MCF 10A (cell line): ENCODE measurements at places on chromosomes 1 and 21. TPM values are rescaled to one million over a fixed set of nuclear protein-coding genes. Genes with fewer than 3 reads are reported as not detected.

DNA sequence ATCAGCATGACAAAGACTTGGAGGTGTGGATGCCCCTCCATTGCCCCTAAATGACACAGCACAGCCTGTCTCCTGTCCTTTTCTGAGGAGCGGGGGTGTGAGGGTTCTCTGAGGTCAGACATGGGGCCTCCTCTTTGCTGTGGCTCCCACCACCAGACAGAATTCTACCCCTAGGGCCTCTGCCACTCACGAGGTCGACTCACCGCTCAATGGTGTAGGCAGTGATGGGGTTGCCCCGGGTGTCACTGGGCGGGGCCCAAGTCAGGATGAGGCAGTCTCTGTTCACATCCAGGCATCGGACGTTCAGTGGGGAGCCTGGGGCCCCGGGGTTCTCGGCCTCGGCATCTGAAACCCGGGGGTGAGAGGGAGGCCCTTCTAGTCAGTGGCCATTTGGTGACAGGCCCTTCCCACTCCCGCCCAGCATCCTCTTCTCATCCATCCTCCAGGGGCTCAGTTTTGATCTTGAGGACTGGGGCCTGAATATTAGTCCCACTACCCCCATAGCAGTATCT, 19.9 kb downstream of the MYOM3 start:
- peaks cover 6% of the 10 kb centered on the region for H3K4me1 ChIP-seq
- H3K27ac ChIP-seq: no peak overlapping the region
- DNase-seq: no peak
- peaks cover 6% of the 10 kb centered on the region for H3K36me3 ChIP-seq
- H3K4me3 ChIP-seq: no peak overlapping the region

SUMO3 gene
- total RNA-seq: 59.5 and 62.3 TPM in 2 replicates

SUCO gene
- 47.9 and 54.3 TPM in 2 replicates for total RNA-seq

DNA sequence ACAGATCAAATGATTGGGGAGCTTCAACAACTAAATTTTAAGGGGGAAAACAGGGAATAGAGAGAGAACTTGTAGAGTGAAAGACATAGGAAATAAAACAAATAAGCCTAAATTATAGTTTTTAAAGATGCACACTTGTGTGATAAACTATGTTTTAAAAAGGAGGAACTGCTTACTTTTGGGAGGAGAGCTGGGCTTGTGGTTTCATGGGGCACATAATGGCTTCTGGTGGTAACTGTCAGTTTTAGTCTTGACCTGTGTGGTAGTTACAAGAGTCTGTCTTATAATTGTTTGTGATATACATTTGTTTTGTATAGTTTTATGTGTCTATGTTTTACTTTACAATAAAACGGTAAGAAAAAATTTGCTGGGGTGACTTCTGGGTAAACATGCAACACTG, 165.3 kb downstream of the COL24A1 start:
- H3K27me3 ChIP-seq: peaks cover 61% of the 10 kb centered on the region
- DNase-seq: no peak

GUCA2B gene
- not detected in 2 replicates for total RNA-seq

DNA sequence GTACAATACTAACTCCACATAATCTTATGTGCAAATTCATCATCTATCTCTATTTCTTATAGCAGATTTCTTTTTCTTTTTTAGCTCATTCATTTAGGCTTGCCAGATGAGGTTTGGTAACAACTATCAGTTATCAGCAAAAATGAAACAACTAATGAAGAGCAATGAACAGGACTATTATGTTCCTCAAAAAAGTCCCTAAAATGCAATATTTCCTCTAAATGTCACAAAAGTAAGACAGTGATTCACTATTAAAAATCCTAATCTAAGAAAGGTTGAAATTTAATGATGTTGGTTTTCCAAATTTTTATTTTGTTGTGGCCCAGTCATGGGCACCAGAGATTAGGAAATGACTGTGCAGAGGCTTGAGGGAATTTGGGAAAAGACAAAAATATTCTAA, 135.3 kb downstream of the PPIAL4G start:
- H3K27ac ChIP-seq: no peak overlapping the region
- no peak for DNase-seq

DNA sequence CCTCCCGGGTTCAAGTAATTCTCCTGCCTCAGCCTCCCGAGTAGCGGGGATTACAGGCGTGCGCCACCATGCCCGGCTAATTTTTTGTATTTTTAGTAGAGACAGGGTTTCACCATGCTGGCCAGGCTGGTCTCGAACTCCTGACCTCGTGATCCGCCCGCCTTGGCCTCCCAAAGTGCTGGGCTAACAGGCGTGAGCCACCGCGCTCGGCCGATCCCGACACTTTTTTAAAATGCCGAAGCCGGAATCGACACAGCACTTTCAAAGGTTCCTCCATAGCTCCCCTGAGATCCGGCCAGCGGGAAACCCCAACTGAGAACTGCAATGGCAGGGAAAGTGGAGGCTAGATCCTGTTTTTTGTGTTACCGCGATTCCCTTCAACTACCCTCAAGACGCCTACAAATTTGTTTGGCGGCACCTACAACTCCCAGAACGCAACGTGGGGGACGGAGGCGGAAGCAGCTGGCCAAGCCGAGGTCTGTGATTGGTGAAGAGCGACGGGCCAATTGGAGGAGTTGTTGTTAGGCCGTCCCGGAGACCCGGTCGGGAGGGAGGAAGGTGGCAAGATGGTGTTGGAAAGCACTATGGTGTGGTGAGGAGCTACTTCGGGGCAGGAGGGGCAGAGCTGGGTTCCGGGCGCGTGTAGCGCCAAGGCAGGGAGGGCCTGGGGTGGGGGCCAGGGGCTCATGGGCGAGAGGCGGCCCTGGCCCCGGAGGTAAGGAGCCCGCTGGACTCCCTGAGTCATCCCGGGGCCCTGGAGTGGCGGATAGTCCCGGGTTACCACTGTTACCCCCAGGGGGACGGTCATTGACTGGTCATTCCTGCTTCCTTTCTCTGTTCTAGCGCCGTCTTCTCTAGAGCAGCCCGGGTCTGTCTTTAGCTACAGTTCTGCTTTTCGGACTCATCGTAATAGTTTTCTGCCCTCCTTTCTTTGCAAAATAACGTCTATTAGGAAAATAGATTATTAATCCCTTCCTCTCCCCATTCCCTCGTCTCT, at the start of gene PSMD4:
Gene PSMD4 (plus strand): TSS at position 518 of the 997 bp plus-strand sequence. CDS start 49 bp downstream, at position 567.
- H3K36me3 ChIP-seq: peaks cover 39% of the 10 kb centered on the region
- H3K4me1 ChIP-seq: peaks cover 24% of the 10 kb centered on the region
- H3K27me3 ChIP-seq: no peaks in the 10 kb centered on the region
- peak within 1 kb of the TSS; percentile 79 for H3K4me3 ChIP-seq
- peak within 1 kb of the TSS; percentile 98 for H3K27ac ChIP-seq

COL24A1 gene
- total RNA-seq: not detected in 2 replicates

DNA sequence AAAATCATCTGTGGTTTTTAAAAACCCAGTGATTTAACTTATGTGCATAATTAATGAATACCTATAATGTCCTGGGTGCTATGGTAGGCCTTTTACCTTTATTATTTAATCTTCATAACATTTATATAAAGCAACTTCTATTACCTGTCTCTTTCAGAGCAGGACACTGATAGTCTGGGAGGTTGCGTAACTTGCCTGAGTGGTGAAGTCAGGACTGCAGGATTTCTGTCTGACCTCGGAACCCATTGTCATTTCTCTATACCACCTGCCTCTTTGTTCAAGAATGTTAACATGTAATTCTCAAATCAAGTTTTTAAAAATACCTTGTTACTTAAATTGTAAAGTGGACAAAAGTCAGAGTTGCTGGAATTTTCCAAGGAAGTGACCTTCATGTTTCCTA, 41.0 kb upstream of the BACH1 start:
- H3K4me1 ChIP-seq: peaks cover 51% of the 10 kb centered on the region
- no peak overlapping the region for H3K4me3 ChIP-seq
- peak; percentile 73 for DNase-seq
- H3K36me3 ChIP-seq: no peaks in the 10 kb centered on the region
- no peaks in the 10 kb centered on the region for H3K27me3 ChIP-seq

FMOD gene
- total RNA-seq: not detected in 2 replicates

DNA sequence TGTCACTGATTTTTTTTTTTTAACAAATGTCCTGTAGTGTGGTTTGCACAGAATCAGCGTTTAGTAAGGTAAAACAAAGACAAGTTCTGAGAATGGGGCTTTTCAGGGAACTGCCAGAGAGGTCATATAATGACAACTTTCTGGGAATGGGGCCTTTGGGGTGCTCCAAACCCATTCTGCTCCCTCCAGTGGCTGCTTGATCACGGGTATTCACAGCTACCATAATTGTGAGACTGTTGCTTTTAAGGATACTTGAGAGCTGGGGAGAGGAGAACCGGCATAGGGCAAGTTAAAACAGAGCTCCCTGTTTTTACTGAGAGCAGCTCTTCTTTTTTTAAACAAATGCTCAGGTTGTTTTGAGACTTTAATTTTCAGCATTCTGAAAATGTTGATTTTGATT, 48.2 kb downstream of the CYP2J2 start:
- no peaks in the 10 kb centered on the region for H3K27me3 ChIP-seq
- no peaks in the 10 kb centered on the region for H3K36me3 ChIP-seq
- DNase-seq: no peak
- H3K4me3 ChIP-seq: no peak overlapping the region
- no peaks in the 10 kb centered on the region for H3K4me1 ChIP-seq

DNA sequence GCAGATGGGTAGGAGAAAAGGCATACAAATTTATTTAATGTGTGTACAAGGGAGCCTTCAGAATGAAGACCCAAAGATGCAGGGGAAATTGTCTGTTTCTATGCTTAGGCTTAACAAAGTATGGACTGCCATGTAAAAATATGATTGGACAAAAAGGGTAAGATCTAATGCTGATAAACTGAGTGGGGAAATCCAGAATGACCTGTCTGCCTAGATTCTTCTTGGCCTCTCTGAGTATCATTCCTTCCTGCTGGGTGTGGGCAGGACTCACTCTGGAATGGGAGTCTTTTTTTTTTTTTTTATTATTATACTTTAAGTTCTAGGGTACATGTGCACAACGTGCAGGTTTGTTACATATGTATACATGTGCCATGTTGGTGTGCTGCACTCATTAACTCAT, 61.0 kb downstream of the IGSF5 start:
- H3K4me3 ChIP-seq: no peak overlapping the region
- no peaks in the 10 kb centered on the region for H3K4me1 ChIP-seq
- no peaks in the 10 kb centered on the region for H3K27me3 ChIP-seq
- no peak for DNase-seq
- H3K36me3 ChIP-seq: no peaks in the 10 kb centered on the region

GLMN gene
- total RNA-seq: 8.6 and 10.1 TPM in 2 replicates

AKR7A3 gene
- 0.40 and 0.69 TPM in 2 replicates for total RNA-seq

GRCh38 chr1:220787069-220787619, 431 bp downstream of the MTARC1 start:
- no peaks in the 10 kb centered on the region for H3K27me3 ChIP-seq
- peak; percentile 46 for DNase-seq
- H3K27ac ChIP-seq: no peak overlapping the region
- H3K36me3 ChIP-seq: no peaks in the 10 kb centered on the region

RAVER2 gene
- 5.3 and 5.9 TPM in 2 replicates for total RNA-seq

DYRK3 gene
- total RNA-seq: 45.4 and 58.5 TPM in 2 replicates

KCNC4 gene
- 1.1 and 1.3 TPM in 2 replicates for total RNA-seq

DNA sequence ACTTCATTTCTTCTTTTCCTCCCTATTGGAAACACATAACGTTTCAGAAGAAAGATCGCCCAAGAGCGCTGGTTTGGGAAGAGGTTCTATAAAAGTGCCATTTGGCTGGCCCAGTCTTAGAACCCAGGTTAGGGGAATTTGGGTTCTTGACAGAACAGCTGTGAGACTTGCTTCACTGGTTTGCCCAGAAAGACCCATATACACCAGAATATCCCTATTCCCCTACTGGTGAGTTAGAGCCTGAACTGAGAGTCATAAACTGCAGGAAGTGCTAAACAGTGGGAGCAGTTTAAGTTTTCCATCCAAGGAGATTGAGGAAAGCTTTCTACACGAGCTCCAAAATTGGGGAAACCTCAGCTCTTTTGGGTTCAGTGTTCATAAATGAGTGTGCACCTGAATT, 275.2 kb downstream of the VAV3 start:
- H3K27ac ChIP-seq: peak overlapping the region; percentile 90
- H3K27me3 ChIP-seq: no peaks in the 10 kb centered on the region
- H3K36me3 ChIP-seq: peaks cover 6% of the 10 kb centered on the region
- peaks cover 42% of the 10 kb centered on the region for H3K4me1 ChIP-seq
- DNase-seq: no peak
- peak overlapping the region; percentile 79 for H3K4me3 ChIP-seq

DNA sequence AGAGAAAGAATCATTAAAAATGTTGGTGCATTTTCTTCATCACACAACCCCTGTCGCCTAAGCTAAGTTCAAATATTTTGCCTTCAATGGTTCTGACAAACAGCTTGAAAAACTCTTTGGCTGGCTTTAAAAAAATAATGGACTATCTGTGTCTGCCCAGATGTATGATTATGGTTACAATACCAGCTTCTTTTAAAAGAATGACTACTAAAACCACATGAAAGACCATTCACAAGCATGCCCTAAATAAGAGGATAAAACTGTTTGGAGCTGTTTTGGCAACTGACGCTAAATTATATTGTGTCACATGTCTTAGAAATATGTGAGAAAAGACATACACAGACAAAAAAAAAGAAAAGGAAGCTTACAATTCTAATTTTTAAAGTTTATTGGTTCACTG, 23.7 kb upstream of the PLPPR4 start:
- DNase-seq: no peak
- no peak overlapping the region for H3K4me3 ChIP-seq
- H3K36me3 ChIP-seq: no peaks in the 10 kb centered on the region
- no peak overlapping the region for H3K27ac ChIP-seq

- H3K4me1 ChIP-seq: peaks cover 7% of the 10 kb centered on the region
- peaks cover 29% of the 10 kb centered on the region for H3K36me3 ChIP-seq
These were observed 15.1 kb downstream of the TAF13 start for GRCh38 chr1:109060707-109061106.

DNA sequence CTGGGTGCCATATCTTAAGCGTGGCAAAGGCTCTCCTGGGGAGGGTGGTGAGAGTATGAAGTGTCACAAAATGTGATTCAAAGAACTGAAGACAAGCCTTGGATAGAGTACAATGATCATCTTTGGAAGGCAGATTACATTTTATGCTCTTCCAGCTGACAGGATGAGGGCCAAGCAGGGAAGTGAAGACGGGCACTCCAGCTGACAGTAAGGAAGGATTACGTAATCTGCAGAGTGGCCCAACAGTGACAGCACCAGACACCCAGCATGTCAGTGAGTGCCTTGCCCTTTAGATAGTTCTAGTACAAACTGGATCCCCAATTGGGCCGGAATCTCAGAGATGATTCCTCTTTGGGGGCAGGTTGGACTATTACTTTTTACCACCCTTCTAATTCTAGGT, 52.7 kb downstream of the UBE2T start:
- H3K4me3 ChIP-seq: no peak overlapping the region
- H3K4me1 ChIP-seq: peaks cover 39% of the 10 kb centered on the region
- no peaks in the 10 kb centered on the region for H3K36me3 ChIP-seq
- H3K27me3 ChIP-seq: peaks cover 17% of the 10 kb centered on the region
- H3K27ac ChIP-seq: no peak overlapping the region
